ENCODE measurements at places on chromosomes 5 and 9. TPM values are rescaled to one million over a fixed set of nuclear protein-coding genes. Genes with fewer than 3 reads are reported as not detected.
A peak's percentile ranks its signal among the peaks of the same experiment; 100 is the strongest.

Gene INVS
- total RNA-seq = 30.7 TPM

DNA sequence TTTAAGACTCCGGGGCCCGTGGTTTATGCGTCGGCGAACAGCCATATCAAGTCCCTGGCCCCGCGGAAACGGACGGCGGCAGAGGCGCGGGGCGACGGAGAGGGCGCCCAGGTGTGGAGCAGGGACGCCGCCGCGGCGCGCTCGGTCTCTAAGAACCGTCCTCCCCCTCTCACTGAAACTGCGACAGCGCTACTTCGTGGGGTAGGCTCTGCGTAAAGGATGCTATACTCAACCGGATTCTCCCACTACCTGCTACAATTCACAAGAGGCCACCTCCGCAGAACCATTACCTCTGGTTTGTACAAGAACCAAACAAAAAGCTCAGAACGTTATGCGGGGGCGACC is 404 bp downstream of the MRNIP start:
- no peak for DNase-seq
- H3K4me1 ChIP-seq = no peaks in the 10 kb centered on the region
- H3K27ac ChIP-seq = peak overlapping the region; percentile 92
- H3K36me3 ChIP-seq = no peaks in the 10 kb centered on the region

DNA sequence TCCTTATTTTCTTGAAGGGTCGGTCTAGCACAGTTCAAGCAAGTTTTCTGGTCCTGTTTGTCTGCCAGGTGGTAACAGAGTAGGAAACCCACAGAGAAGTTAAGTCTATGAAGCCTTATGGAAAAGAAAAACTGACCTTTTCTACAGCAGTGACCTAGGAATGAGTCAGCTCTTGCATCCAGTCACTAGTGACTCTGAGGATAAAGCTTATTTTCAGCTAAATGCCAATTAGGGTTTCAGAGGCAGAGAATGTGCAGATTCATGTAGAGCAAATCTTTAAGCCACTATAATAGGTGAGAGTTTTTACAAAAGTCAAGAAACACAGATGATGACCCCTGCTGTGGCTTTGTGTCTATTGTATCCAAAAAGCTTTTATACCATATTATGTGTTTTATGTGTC is 100.7 kb downstream of the CWC27 start:
- no peaks in the 10 kb centered on the region for H3K36me3 ChIP-seq
- H3K4me3 ChIP-seq = no peak overlapping the region
- DNase-seq = no peak
- no peaks in the 10 kb centered on the region for H3K27me3 ChIP-seq
- H3K4me1 ChIP-seq = no peaks in the 10 kb centered on the region

Gene GPR151
- not detected for total RNA-seq

GRCh38 chr5:59819806-59820205 is 73.7 kb downstream of the PDE4D start:
- no peak overlapping the region for H3K4me3 ChIP-seq
- H3K36me3 ChIP-seq = no peaks in the 10 kb centered on the region
- H3K27me3 ChIP-seq = no peaks in the 10 kb centered on the region
- H3K4me1 ChIP-seq = no peaks in the 10 kb centered on the region

Gene KIF3A
- 4.5 TPM for total RNA-seq

Gene IL3
- total RNA-seq = not detected

DNA sequence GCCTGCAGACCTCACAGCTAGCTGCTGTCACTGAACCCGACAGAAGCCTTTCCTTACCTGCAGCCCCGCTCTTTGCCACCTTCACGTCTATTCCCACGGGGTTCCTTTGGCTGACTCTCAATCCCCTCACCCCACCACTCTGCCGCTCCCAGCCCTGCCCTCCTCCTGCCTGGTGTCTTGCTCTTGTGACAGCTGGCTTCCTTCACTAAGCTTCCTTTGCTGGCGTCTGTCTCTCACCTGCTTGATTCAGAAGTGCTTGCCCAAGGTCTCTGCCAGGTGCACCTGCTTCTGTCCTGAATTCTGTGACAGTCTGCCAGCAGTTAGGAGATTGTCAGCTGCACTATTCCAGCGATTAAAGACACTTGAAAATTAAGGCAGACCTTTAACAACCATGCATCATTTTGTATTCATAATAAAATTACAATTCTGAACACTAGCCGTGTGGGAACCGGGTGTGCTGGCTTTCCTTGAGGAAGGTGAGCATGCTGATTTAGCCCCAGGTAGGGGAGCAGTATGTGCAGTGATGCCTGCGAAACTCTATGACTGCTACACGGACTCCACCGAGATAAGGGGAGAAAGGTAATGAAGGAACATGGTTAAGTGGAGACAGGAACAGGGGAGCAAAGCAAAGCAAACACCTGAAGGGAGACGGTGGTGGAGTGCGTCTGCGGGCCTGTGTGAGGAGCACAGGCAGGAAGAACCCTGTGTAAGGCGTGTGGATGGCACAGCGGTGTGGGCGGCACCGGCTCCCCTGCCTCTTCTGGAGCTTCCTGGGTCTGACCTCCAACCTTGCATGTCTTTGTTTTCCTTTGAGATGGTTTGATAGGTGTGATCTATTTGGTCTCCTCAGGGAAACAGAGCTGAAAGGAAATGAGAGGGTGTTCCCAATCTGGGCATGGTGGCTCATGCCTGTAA is 80.1 kb upstream of the CACNA1B start:
- no peak overlapping the region for H3K27ac ChIP-seq
- no peak for DNase-seq
- H3K36me3 ChIP-seq = no peaks in the 10 kb centered on the region

Gene KLHL3
- total RNA-seq = 11.7 TPM

- no peak overlapping the region for H3K4me3 ChIP-seq
- H3K27ac ChIP-seq = peak overlapping the region; percentile 86
- peaks cover 6% of the 10 kb centered on the region for H3K4me1 ChIP-seq
- DNase-seq = peak; percentile 68
- no peaks in the 10 kb centered on the region for H3K27me3 ChIP-seq
Measured at GRCh38 chr9:77848404-77848803, 183.2 kb downstream of the GNAQ start.

DNA sequence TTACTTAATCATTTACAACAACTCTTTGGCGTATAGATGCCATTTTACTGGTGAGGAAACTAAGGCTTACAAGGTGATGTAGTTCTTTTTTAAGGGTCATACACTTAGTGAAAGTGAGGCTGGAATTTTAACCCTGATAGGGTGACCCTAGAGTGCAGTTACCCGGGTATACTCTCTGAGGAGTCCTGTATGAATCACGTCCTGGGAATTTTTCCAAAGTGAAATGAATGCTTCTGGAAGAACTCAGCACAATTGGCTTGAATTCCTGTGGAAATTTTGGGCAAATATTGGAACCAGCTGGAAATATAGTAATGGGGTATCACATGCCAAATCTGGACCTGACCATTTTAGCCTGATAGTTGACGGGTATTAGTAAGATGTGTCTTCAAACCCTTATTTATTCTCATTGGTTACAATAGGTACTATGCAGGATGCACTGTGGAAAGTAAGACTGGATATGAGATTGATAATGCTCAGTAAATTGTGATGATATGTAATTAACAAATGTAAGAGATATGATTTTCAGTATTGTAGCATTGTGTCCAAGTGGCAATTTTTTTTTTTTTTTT is 14.8 kb downstream of the SUB1 start:
- no peaks in the 10 kb centered on the region for H3K4me1 ChIP-seq
- H3K27me3 ChIP-seq = no peaks in the 10 kb centered on the region
- no peak for DNase-seq
- no peak overlapping the region for H3K4me3 ChIP-seq

GRCh38 chr5:169398515-169398914 is 97.6 kb upstream of the SLIT3 start:
- DNase-seq = no peak
- no peaks in the 10 kb centered on the region for H3K4me1 ChIP-seq
- no peaks in the 10 kb centered on the region for H3K36me3 ChIP-seq
- no peak overlapping the region for H3K27ac ChIP-seq
- H3K27me3 ChIP-seq = no peaks in the 10 kb centered on the region
- no peak overlapping the region for H3K4me3 ChIP-seq

Gene SLC34A1
- total RNA-seq = not detected

GRCh38 chr9:129273941-129274684 is 96.1 kb upstream of the IER5L start:
- H3K4me3 ChIP-seq = no peak overlapping the region
- H3K4me1 ChIP-seq = no peaks in the 10 kb centered on the region
- no peak overlapping the region for H3K27ac ChIP-seq
- no peaks in the 10 kb centered on the region for H3K27me3 ChIP-seq

GRCh38 chr5:36033486-36033885 is 33.2 kb downstream of the UGT3A2 start:
- DNase-seq = no peak
- no peak overlapping the region for H3K27ac ChIP-seq
- no peak overlapping the region for H3K4me3 ChIP-seq
- no peaks in the 10 kb centered on the region for H3K36me3 ChIP-seq

GRCh38 chr9:107694390-107694789 is 204.8 kb upstream of the KLF4 start:
- no peaks in the 10 kb centered on the region for H3K4me1 ChIP-seq
- H3K27me3 ChIP-seq = no peaks in the 10 kb centered on the region
- H3K36me3 ChIP-seq = no peaks in the 10 kb centered on the region
- no peak for DNase-seq

GRCh38 chr9:72041775-72042194 is 18.6 kb downstream of the C9orf57 start:
- DNase-seq = no peak
- H3K4me3 ChIP-seq = no peak overlapping the region
- no peaks in the 10 kb centered on the region for H3K4me1 ChIP-seq
- H3K36me3 ChIP-seq = no peaks in the 10 kb centered on the region
- no peaks in the 10 kb centered on the region for H3K27me3 ChIP-seq

DNA sequence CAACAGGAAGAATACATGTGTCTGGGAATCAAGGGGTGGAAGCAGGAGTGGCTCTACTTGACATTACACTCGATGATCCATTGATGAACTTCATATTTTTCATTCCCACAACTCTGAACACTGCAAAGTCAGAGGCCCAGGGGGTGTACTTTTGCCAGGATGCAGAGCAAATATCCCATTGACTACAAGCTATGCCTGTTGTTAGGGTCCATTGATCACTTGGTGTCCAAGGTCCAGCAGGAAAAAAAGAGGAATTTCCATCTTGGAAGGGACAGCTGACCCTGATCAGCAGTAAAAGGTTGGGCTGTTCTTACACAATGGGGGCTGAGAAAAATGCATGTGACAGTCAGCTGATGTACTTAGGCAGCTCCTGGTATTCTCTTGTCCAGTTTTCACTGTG is 118.5 kb upstream of the MAP1B start:
- no peaks in the 10 kb centered on the region for H3K4me1 ChIP-seq
- no peak for DNase-seq
- no peaks in the 10 kb centered on the region for H3K36me3 ChIP-seq

GRCh38 chr5:54766748-54767147 is 218.6 kb downstream of the ESM1 start:
- no peak overlapping the region for H3K27ac ChIP-seq
- no peak for DNase-seq
- H3K4me3 ChIP-seq = no peak overlapping the region
- no peaks in the 10 kb centered on the region for H3K36me3 ChIP-seq

GRCh38 chr9:95511952-95512708 is 4.6 kb downstream of the PTCH1 start:
- peaks cover 4% of the 10 kb centered on the region for H3K4me1 ChIP-seq
- no peak for DNase-seq
- peak overlapping the region; percentile 82 for H3K27ac ChIP-seq

GRCh38 chr5:67293226-67293625 is 96.6 kb upstream of the CD180 start:
- H3K36me3 ChIP-seq = no peaks in the 10 kb centered on the region
- no peak for DNase-seq
- H3K4me1 ChIP-seq = no peaks in the 10 kb centered on the region
- H3K27me3 ChIP-seq = no peaks in the 10 kb centered on the region
- H3K4me3 ChIP-seq = no peak overlapping the region

Gene RNF183
- not detected for total RNA-seq

DNA sequence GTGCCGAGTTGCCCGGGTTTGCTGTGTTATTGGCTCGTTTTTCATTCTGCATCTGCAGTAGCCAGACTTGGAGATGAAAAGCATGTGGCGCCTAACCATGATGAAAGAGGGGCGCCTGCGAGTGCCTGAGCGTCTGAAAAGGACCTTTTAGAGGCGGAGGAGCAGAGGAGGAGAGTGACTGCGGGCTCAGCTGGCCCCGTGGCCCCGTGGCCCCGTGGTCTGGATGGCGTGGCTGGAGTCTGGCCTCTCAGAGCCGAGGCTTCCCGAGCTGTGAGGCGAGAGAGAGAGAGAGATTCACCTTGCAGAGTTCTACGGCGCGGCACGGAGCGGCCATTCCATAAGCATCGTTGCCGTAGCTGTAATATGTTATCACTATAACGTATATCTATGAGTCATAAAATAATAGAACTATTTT is 55.3 kb upstream of the RNU6ATAC start:
- H3K27ac ChIP-seq = no peak overlapping the region
- H3K4me1 ChIP-seq = peaks cover 9% of the 10 kb centered on the region

Gene FOXD4L5
- not detected for total RNA-seq

DNA sequence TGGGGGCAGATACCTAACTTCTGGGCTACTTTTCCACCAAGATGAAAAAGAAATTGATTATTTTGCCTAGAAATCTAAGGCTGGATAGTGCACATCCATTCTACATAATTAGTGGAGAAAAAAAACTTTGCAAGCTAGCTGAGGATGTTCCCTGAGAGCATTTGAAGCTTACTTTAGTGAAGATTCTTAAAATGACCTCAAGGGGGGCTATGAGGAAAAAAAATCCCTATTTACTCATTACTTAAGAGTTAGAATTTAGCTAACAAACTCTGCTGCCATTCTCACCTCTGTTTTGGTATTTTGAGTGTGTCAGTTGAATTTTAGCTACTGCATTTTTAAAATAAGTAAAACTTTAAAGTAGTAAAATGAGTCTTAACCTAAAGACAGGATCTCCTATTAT is 9.2 kb upstream of the FGF10 start:
- H3K27ac ChIP-seq = no peak overlapping the region
- H3K4me3 ChIP-seq = no peak overlapping the region
- H3K36me3 ChIP-seq = no peaks in the 10 kb centered on the region
- H3K4me1 ChIP-seq = no peaks in the 10 kb centered on the region
- H3K27me3 ChIP-seq = no peaks in the 10 kb centered on the region

Gene C5orf58
- total RNA-seq = not detected

- H3K36me3 ChIP-seq = no peaks in the 10 kb centered on the region
- peak overlapping the region; percentile 54 for H3K27ac ChIP-seq
- no peak overlapping the region for H3K4me3 ChIP-seq
- DNase-seq = no peak
- no peaks in the 10 kb centered on the region for H3K4me1 ChIP-seq
Measured at GRCh38 chr5:38695021-38695958, 138.8 kb upstream of the LIFR start.

Gene SPATA31A3
- total RNA-seq = not detected

GRCh38 chr9:123120953-123121352 is 87.5 kb downstream of the GPR21 start:
- no peak overlapping the region for H3K4me3 ChIP-seq
- no peaks in the 10 kb centered on the region for H3K4me1 ChIP-seq
- H3K27me3 ChIP-seq = no peaks in the 10 kb centered on the region
- H3K36me3 ChIP-seq = no peaks in the 10 kb centered on the region

- no peaks in the 10 kb centered on the region for H3K4me1 ChIP-seq
- H3K27ac ChIP-seq = no peak overlapping the region
- no peak overlapping the region for H3K4me3 ChIP-seq
Measured at GRCh38 chr5:8726383-8727036, 819.4 kb downstream of the SEMA5A start.

Data from breast epithelium (tissue), 4 donors.